ENCODE measurements at places on chromosomes 13 and 19.

GRCh38 chr13:99215184-99215830 is 14.7 kb downstream of the UBAC2 start:
- peak; percentile 67 for DNase-seq

DNA sequence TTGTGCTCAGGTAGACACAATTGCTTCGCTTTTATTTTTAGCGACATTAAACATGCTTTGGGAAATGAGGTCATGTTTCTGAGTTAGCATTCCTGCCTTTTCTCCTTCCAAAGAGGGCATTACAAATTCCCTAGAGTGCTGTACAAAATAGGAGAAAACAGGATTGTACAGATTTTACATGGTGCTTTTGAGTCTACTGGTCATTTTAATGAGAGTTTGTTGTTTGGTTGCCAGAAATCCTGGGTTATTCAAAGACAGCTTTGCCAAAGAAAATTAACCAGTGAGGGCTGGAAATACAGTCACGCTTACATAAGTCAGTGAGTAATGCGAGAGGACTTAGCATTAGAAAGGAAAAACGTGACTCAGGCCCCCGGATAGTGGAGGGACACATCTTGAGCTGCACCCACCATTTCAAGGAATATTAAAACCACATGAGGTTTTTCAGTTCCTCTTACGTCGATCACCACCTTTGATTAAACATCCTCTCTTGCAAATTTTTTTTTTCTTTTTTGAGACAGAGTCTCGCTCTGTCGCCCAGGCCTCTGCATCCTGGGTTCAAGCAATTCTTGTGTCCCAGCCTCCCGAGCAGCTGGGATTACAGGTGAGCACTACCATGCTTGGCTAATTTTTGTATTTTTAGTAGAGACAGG is 55.4 kb downstream of the SACS start:
- DNase-seq: no peak

GRCh38 chr19:8357007-8357521 is 6.9 kb upstream of the ANGPTL4 start:
- DNase-seq: no peak

- DNase-seq: no peak
These were observed 9.1 kb downstream of the PDS5B start for GRCh38 chr13:32595306-32595705.

DNA sequence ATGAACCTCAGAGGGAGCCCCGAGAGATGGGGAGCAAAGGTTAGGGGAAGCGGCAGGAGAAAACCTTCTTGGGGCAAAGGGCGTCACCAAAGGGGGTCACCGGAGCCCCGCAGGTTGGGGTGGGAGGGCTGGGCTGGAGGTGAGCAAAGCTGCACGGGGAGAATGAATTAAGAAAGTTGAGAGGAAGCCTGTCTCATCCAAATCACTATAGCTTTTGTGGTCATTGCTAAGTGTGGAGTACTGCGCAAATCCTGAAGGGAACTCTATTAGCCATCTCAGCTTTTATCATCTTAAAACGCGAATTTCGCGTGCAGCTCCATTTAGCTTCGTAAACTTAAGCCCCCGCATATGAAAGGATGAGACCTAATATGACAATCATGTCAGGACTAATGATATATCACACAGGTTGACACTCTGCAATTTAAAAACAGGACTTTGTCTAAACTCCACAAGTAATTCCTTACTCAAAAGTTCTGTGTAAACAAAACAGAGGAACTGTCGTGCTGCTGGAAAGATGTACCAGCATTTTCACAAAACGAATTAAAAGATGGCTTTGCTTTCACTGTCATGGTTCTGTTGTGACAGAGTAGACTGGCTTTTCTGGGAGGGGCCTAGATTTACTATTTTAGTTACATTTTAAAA is 631 bp downstream of the LACC1 start:
- no peak for DNase-seq

GRCh38 chr19:3720349-3720917 is 12.2 kb downstream of the TJP3 start:
- DNase-seq: no peak
